Activated CD4-positive, alpha-beta T cell treated with anti-CD3 and anti-CD28 coated beads, Interleukin-2, amount 10 ng/mL, durations not matched to agents 7 days and 5 days (primary cell): ENCODE measurements at places on chromosomes 11 and 22.

GRCh38 chr11:111378861-111379601 is at the start of gene POU2AF1:
POU2AF1 (minus strand) TSS chr11:111379275; CDS start chr11:111379177, 98 bp downstream.
- DNase-seq, result peak; percentile 87

DNA sequence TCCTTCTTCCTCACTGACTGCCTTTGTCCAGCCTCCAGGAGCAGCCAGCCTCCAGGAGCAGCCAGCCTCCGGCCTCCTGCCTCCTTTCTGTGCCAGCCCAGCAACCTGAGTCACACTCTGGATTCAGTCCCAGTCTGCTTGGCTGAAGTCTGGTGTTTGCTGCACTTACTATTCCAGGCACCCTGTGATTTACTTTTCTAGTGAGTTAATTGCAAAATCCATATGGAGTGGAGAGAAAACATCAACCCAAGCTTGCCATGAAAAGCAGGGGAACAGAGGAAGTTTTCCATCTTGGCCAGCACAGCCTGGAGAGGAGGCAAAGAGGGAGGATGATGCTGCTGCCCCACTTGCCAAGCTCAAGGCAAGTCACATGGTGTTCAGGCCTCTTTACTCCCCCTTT is 400.5 kb downstream of the TENM4 start:
- DNase-seq, result no peak

GRCh38 chr11:117514256-117514655 is 186.6 kb downstream of the CEP164 start:
- DNase-seq, result no peak

DNA sequence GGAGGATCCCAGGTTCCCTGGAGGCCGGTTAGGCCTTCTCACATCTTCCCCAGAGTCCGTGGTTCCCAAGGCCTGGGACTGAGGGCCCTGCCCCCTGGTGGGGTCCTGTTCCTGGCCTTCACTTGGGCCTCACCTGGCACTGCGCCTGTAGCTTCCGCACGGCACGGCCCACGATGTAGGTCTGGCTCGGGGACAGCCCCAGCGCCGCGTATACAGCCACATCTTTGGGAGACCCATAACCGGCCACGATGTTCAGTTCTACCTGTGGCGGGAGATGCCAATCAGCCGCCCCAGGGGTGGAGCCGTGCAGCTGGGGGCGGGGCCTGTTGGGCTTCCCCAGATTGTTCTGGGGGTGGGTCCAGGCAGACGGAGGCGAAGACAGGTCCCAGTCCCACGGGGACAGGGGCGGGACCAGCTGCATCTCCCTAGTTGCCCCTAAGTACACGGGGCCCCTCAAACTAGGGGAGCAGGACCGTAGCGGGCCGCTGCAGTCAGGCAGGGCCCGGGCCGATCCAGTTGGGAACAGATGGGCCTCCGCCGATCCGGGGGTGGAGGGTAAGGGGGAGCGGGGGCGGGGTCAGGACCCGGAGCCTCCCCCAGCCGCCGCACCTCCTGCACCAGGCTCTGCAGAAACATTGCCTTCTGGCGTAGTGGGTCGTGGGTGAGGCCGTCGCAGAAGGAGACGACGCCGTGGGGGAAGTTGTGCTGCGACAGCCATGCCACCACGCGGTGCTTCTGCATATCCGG is 10.1 kb downstream of the AIP start:
- DNase-seq, result no peak

DNA sequence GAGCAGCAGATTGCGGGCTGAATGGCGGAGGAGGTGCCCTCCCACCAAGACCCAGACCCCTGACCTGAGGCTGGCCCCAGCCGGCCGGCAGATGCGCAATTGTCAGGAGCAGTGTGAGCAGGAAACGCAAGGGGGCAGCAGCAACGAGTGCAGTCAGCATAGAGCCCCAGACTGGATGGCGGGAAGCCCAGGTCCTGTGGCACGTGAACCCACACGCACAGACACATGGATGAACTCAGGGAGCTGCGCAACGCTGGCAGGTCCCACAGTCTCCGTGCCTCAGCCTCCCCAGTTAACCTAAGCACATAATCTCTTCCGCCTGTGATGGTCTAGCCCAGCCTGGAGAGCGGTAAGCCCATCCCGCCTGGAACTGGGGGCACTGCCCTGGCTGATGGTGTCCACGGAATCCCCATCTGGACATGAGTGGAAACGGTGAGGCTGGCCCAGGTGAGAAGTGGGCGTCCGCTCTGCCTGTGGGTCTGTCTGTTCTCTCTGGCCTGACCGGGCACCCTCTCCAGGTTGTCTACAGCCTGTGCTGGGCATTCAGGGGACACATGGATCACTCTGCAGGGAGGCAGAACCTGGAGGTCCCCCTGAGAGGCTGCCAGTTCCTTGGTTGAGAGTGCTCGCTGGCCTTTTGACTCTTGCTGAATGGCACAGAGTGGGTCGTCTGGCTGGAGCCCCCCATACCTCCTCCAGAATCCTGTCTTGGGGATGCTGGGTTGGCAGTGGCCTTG is 626 bp upstream of the TBX10 start:
- peak; percentile 66 for DNase-seq

DNA sequence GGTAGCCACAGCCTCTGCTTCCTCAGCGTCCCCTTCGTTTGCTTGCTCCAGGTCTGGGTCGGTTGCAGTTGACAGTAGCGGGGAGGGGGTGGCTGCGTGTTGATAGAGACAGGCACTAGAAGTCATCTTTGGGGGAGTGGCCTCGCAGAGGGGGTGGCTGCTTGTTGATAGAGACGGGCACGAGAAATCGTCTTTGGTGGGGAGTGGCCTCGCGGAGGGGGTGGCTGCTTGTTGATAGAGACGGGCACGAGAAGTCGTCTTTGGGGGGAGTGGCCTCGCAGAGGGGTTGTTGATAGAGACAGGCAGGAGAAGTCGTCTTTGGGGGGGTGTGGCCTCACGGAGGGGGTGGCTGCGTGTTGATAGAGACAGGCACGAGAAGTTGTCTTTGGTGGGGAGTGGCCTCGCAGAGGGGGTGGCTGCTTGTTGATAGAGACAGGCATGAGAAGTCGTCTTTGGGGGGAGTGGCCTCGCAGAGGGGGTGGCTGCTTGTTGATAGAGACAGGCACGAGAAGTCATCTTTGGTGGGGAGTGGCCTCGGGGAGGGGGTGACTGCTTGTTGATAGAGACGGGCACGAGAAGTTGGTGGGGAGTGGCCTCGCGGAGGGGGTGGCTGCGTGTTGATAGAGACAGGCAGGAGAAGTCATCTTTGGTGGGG is 328.3 kb downstream of the TBC1D22A start:
- DNase-seq, result no peak

DNA sequence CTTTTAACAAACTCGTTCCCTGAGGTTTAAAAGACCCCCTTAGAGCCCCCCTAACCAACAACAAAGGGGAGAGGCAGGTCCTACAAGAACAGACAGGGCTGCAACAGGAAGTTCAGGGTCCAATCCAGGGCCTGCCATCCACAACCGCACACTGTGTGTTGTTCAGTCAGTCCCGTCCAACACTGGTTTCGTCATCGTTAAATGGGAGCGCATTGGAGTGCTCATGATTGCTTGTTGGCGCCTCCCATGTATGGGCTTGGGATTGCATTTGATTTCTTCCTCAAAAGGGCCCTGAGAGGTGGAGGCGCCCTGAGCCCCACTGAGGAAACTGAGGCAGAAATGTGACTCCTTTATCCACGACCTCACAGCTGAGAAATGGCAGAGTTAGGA is 174.1 kb downstream of the MN1 start:
- DNase-seq, result no peak

- no peak for DNase-seq
Measured at GRCh38 chr22:44389926-44390612, 77.3 kb upstream of the SHISAL1 start.

DNA sequence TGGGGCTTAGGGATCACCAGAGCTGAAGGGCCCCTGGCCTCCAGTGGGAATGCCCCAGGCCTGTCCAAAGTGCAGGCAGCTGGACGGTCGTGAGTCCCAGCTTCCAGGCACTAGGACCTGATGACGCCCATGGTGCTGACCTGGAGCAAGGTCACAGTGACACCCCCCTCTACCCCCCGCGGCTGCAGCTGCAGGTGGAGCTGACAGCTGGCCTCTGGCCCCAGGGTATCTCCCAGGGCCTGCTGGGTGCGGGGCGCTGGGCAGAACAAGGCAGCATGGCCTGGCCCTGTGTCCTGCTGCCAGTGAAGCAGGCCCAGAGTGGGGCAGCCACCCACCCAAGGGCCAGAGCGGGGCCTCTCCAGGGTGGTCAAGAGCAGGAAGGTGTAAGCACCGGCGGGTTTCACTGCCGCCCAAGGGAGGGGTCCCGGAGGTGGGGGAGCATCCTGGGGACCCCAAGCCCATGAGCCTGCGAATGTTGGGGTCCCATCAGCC is 553 bp upstream of the TCIRG1 start:
- no peak for DNase-seq

DNA sequence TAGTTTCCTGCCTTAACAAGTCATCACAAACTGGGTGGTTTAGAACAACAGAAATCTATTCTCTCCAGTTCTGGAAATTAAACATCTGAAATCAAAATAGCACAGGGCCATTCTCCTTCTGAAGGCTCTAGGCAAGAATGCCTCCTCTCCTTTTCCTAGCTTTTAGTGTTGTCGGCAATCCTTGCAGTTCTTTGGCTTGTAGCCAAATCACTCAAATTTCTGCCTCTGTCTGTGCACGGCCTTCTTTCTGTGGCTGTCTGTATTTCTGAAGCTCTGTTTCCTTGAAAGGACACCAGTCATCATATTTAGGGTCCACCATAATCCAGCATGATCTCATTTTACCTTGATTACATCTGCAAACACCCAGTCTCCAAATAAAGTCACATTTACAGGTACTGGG is 795.5 kb downstream of the METTL15 start:
- DNase-seq, result no peak

DNA sequence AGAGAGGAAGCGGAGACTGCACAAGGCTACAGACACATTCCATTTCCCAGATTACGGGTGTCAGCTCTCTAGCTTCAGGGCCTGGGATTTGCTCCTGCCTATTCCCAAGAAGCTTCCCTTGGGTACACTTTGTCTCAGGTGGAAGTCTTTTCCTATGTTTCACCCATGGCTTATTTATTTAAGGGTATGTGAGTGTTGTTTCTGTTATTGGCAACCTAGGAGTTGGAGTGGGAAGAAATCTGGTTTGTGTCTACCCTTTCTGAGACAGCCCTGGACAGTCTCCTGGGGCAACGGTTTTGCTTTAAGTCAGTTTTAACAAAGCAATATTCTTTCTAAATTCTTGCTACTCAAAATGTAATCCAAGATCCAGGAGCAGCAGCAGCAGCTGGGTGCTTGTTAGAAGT is 127.0 kb downstream of the MICAL2 start:
- DNase-seq, result no peak
